Lung (tissue), 17 donors: ENCODE measurements at places on chromosomes 5 and 9.

DNA sequence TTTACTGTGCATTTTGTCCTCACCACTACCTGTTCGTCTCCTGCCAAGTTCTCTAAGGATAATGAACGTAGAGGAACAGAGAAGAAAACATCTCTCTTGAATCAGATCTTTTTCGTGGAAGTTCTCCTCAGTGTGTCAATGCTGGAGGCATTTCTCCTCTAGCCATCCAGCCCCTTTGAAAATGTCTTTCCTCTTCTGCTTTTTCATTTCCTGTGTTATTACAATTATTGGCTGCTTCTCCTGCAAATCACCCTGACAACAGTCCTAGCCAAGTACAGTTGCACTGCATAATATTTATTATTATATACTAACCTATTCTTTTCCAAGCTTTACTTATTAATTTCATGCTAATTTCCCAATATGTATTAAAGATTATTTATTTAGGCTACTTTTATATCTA lies 61.8 kb upstream of the TRPM3 start:
- no peak for DNase-seq

DNA sequence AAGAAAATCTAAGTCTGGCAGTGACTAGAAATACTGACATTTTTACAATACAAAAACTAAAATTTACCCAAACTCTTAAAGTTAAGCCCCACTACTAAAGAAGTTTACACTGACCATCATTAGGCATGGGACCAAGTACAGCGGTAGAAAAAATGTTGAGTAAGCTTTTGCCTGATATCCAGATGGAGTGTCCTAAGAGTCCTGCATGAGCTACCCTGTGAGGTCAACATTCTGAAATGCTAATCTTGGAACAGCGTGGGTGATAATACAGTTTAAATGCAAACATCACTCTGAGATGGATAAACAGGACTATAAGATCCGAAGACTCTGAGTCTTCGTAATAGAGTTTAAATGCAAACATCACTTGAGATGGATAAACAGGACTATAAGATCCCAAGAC lies 189.7 kb downstream of the DCP2 start:
- DNase-seq: peak; percentile 91

- no peak for DNase-seq
These were observed 12.3 kb upstream of the DPM2 start for GRCh38 chr9:127949827-127950512.

GRCh38 chr5:12292610-12293204 lies 388.5 kb upstream of the CTNND2 start:
- no peak for DNase-seq

- DNase-seq: peak; percentile 20
These were observed 11.7 kb upstream of the OR1J2 start for GRCh38 chr9:122498883-122499288.

DNA sequence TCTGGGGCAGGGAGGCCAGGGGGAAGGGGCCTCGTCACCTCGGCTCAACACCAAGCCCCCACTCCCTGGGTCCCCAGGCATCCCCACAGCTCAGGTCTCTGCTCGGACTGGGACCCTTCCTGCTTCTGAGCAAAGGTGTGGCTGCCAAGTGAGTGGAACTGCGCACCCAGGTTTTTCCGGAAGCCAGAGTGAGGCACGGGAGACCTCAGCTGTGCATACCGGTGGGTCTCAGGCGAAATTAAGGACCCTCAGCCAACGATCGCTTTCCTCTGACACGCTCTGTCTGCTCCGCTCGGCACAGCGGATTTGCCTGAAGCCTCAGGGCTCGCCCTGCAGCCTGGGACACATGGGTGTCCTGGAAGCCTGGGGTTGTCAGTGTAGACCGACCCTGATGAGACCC lies 41.0 kb upstream of the IRX4 start:
- DNase-seq: no peak

- no peak for DNase-seq
These were observed 506.0 kb upstream of the CDH10 start for GRCh38 chr5:25150819-25151218.

DNA sequence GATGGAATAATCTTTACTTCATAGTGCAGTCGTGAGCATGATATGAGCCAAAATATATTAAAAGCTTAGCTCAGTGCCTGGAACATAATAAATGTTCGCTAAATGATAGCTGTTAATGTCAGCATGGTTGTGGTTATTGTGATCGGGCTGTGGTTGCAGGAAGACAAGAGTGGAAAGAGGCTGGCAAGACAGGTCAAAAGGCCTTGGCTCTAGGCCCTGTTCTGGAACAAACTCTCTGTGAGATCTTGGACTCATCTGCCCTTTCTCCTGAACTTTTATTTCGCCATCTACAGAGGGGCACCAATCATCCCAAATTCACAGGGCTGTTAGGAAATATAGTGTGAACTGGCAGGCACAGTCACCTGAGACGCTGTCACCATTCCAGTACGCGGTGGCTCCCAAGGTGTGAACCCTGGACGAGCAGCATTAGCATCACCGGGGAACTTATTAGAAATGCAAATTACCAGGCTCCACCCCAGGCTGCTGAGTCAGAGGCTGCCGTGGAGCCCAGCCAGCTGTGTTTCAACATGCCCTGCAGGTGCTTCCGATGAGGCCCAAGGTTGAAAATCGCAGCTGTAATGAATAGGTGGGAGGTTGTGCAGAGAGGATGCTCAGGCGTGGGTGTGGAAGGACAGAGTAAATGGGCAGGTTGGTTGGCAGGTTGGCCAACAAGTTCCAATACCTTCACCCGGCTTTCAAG lies 50.2 kb upstream of the SAP30L start:
- no peak for DNase-seq

DNA sequence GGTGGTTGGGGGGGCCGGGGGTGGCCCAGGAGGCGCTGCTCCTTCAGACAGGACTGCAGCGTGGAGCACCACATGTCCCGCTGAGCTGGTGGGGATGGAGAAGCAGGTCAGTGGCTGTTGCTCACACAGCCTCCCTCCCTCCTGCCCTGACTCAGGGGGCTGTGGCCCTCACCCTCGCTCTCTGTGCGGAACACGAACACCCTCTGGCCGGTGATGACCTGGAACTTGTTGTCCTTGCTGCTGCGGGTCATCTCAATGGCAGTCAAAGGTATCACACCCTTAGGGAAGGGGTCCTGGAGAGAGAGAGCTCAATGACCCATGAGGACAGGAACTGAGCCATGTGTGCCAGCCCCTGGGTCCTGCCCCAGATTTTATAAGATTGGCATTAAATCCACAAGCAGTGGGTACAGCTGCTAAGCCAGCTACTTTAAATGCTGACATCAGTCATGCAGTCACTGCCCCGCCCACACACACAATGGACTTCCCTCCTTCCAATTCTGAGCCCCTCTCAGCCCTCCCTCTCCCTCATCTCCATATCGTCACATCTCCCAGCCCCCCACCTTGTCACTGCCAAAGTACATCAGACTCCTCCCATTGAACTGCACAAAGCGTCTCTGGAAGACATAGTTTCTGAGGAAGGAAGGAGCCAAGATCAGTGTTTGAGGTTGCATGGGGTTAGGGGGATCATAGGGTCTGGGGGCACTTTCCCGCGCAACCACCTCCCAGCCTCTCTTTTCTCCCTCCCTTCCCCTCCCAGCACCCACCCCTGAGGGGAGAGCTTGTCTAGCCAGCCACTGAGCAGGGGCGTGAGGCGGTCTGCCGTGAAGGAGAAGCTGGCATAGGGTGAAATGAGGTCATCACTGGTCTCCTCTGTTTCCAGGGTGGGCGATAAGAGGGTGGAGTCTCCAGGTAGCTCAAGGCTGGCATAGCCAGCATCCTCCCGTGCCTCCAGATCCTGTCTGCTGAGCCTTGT lies 8.9 kb downstream of the ARAP3 start:
- DNase-seq: peak; percentile 62

- DNase-seq: peak; percentile 31
These were observed 74.3 kb upstream of the DAB2IP start for GRCh38 chr9:121577166-121577565.
